ENCODE measurements at places on chromosomes 7 and 10.

DNA sequence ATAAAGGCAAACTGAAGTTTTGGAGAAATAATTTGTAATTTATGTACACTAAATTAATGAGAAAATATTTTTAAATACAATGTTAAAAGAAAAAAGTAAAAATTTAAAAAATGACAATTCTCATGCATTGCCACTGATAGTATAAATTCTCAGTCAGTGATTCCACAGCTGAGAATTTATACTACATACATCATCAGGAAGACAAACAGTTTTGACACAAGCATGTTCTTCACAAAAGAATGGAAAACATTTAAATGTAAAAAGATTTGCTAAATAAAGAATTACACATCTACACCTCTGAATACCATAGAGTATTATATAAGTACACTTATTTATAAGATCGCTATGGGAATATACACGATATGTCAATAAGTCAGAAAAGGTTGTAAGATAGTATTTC lies 101.1 kb upstream of the LAMB4 start:
- no peak for DNase-seq

GRCh38 chr10:1601406-1601805 lies 135.9 kb downstream of the ADARB2 start:
- DNase-seq = no peak

DNA sequence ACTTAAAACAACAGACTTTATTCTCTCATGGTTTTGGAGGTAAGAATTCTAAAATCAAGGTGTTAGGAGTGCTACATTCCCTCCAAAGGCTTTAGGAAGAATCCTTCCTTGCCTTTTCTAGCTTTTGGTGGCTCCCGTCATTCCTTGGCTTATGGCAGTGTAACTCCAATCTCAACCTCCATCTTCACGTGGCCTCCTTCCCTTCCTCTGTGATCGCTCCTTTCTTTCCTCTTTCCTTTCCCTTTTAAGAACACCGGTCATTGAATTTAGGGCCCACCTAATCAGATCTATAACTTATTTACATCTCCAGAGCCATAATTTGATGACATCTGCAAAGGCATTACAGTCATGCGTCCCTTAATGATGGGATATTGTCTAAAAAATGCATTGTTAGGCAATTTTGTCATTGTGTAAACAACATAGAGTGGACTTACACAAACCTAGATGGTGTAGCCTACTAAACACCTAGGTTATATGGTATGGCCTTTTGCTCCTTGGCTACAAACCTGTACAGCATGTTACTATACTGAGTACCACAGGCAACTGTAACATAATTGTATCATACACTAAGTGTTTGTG lies 5.9 kb upstream of the HERC4 start:
- DNase-seq = no peak

- DNase-seq = no peak
Observed at GRCh38 chr10:66832781-66833422, 92.9 kb upstream of the LRRTM3 start.

DNA sequence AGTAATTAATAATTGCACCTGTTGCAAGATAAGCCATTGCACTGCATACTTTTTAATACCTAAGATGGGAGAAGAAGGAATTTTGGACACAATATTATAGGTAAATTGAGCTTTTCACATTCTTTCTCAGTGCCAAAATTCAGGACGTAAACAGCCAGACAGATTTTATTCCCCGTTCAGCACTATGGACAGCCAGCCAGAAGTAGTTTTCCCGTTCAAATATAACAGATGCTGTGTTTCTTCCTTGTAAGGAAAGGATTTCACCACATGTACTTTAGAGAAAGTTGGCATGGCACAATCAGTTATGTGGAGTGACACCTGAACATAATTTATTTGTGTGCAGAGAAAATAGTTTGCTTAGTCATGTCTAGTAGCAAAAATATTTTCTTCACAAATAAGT lies 34.8 kb downstream of the SEMA3E start:
- no peak for DNase-seq

- no peak for DNase-seq
Observed at GRCh38 chr7:90337106-90337505, 9.4 kb upstream of the GTPBP10 start.

DNA sequence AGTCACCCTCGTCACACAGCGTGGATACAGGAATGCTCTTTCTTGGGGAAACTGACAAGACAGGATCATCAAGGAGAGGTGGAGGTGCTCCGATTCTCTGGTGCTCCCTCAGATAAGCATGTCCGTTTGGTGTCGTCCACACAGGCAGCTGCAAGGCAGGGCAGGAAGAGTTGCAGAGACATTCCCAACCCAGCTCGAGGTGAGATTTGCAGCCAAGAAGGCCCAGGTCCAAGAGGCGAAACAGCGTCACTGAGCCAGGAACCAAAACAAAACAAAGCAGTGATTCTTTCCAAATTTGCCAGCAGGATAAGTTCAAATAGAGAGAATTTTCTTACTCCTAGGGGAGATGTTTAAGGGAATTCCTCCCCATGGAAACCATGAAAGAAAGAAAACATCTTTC lies 386.5 kb upstream of the PFKP start:
- DNase-seq = no peak

- no peak for DNase-seq
Observed at GRCh38 chr7:117807676-117808075, 65.6 kb downstream of the CTTNBP2 start.

DNA sequence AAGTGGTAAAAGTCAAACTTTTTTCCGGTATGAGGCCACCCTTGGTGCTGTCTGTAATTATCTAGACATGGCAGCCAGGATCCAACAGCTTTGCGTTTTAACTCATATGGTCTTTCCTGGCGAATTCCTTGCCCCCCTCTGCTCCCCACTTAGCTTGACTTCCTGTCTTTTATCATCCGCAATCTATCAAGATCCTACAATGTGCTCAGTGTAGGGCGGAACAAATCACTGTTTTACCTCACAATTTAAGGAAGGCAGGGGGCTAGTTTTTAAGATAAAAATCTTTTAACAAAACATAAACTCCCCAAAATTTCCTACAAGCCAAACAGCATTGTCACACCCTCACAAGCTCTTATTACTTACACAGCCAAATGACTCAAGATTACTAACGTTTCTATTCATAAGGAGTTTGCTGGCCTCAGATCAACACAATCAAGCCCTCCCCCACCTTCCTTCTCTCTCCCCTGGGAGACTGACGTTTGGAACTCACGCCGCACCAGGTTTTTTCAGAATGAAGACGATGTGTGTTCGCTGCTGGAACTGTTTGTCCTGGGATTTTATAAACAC lies 1.3 kb upstream of the CDK14 start:
- DNase-seq = peak; percentile 6

DNA sequence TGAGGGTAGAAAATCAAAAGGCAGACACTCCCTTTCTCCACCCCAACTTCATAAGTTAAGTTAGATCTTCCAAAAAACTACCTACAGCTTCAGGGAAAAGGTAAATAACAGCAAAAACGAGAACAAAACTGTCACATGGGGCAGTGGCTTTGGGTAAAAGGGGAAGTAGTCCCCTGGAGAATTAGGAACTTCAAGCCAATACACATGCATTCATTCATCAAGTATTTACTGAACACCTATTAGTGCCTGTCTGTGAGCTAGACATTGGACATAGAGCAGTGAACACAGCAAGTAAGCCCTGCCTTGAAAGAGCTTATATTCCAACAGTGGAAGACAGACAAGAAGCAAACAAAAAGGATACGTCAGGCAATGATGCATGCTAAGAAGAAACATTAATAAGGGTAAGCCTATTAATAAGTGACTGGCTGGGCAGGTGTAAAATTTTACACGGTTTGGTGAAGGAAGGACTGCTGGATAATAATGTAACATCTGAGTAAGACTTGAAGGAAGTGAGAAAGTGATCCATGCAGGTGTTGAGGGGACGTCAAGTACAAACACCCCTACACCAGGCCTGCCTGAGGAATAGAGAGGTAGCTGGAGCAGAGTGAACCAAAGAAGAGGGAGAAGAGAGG lies 69.6 kb upstream of the RAPGEF5 start:
- no peak for DNase-seq

DNA sequence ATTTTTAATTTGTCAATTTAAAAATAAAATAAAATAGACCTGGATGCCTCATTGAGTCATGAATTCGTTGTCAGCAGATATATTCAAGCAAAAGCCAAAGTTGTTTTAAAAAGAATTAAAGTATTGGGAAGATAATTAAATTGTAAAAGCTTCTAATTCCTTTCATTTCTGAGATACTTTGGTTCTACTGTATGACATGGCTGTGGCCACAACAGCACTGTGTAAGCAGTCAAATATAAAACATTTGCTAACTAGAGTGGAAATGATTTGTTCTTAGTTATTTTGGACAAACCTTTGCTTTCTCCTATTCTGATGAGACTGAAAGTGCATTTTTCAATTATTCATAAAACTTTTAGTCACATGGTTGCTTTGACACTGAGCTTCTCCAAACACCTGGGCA lies 143.6 kb upstream of the FAM13C start:
- DNase-seq = no peak

DNA sequence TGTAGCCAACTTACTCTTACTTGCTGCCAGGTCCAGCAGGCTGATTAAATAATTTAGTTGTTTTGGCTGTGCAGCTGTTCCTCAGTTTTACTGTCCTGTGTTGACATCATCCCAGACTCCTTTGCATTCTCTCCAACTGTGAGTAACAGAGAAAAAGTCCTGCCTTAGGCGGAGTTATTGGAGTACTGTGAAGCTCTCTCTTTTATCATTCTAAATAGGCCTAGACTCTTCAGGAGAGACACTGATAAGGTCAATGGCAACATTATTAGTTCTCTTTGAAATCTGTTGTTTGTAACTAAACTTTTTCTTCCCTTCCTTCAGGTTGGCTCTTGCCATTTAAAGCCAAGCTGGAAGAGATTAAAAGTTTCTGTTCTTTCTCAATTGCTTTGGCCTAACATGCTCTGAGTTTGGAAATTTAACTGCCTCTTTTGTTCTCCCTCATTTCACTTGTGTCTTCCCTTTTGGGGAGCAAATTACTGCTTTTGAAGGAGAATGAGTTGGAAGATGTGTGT lies 215.7 kb upstream of the CSTF2T start:
- no peak for DNase-seq

- DNase-seq = no peak
Observed at GRCh38 chr7:55288070-55288824, 76.9 kb upstream of the LANCL2 start.

DNA sequence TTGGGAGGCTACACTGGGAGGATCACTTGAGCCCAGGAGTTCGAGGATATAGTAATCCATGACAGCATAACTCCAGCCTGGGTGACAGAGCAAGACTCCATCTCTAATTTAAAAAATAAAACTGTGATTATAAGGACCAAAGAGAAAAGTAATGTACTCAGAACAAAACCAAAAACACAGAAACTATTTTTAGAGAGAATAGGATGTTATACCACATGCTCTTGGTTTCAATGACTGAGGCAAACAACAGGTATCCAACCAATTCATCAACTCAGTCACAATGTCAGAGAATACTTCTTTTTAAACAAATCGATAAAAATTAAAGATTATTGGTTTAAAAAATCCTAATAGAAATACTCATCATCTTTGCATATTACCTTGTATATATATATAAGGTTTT lies 186.7 kb downstream of the TPK1 start:
- DNase-seq = no peak

DNA sequence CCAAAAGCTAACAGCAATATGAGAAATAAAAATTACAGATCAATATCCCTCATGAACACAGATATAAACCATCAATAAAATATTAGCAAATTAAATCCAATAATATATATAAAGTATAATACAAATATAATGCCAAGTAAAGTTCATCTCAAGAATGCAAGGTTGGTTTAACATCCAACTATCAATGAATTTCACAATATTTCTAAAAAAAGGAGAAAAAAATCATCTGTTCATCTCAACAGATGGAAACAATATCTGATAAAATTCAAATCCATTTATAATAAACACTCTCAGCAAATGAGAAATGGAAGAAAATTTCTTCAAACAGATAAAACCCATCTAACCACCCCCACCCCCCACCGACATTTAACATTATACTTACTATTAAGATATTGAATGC lies 86.9 kb downstream of the SIRT1 start:
- DNase-seq = no peak

- DNase-seq = peak; percentile 65
Observed at GRCh38 chr7:13834328-13834761, 155.1 kb downstream of the ETV1 start.

- no peak for DNase-seq
Observed at GRCh38 chr7:68200051-68200670, 1203.5 kb downstream of the TYW1 start.

DNA sequence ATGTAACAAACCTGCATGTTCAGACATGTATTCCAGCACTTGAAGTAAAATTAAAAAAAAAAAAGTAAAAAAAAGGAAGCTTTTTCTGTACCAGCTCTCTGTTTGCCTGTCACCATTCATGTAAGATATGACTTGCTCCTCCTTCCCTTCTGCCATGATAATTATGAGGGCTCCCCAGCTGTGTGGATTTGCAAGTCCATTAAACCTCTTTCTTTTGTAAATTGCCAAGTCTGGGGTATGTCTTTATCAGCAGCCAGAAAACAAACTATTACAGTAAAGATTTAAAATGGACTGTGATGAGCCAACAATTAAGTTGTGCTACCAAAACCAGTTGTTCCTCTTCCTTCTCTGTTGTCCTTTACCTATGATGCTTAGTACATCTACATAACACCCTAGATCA lies 619.6 kb downstream of the ARL4A start:
- DNase-seq = no peak

DNA sequence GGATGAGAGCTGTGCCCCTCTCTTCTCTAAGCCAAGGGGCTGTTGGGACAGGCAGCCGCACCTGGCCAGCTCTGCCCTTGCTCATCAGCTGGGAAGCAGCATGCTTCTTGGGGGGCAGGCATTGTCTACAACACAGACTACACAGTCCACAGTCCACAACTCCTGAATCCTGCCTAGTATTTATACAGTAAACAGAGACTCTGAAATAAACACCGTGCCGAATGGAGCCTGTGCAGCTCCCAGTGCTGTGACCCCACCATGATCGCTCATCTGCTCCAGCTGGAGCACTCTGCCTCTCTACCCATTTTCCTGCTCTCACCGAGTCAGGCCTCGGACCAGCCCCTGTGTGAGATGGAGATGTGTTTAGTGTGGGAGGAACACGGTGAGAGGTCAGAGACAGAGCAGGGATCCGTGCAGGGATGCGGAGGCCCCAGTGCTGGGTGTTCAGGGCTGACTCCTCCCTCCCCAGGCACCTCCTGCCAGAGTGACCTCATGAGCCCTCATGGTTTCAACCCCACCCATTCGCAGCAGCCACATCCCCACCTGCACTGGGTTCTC lies 608.0 kb downstream of the DNAJB6 start:
- DNase-seq = no peak

Measured in NCI-H460 (cell line).